LoVo (cell line): ENCODE measurements at places on chromosomes 3 and 15.

- peak; percentile 28 for DNase-seq
Measured at GRCh38 chr3:111080413-111080812, 8.8 kb downstream of the NECTIN3 start.

GRCh38 chr15:81080996-81081395, 53.1 kb upstream of the CFAP161 start:
- no peak for DNase-seq

DNA sequence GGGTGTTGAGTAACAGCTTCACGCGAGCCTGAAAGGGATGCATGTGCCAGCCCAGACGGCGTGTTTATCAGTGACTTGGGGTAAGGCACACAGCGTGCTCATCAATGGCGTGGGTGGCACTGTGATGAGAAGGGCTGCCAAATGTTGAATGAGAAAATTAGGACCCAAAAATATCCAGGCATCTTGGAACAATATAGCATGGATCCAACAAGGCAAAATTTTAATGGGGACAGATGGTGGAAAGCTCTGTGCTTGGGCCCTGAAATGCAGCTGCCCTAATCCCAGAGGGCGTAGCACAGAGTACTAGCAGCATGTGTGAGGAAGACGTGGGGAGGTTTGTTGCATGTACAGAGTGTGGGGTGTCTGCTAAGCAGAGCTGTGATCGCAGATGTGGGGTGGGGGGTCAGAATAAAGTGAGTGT, 48.9 kb downstream of the SSUH2 start:
- DNase-seq, result no peak

- DNase-seq, result no peak
Measured at GRCh38 chr3:104396974-104397669, 969.6 kb upstream of the ALCAM start.

DNA sequence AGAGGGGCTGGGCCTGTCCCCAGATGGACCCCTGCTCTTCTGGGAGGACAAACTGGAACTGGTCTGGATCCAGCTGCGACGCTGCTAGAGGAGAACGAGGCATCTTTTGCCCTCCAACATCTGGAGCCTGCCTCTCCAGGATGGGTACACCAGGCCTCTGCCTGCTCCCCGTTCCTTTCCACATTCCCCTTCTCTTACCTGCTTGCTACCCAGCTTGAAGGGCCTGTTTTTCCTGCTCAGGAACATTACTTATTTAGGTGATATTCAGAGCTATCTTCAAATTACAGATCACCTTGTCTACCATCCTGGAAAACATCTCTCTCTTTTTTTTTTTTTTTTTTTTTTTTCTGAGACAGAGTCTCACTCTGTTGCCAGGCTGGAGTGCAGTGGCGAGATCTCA, 64.0 kb downstream of the CHRD start:
- DNase-seq, result no peak

DNA sequence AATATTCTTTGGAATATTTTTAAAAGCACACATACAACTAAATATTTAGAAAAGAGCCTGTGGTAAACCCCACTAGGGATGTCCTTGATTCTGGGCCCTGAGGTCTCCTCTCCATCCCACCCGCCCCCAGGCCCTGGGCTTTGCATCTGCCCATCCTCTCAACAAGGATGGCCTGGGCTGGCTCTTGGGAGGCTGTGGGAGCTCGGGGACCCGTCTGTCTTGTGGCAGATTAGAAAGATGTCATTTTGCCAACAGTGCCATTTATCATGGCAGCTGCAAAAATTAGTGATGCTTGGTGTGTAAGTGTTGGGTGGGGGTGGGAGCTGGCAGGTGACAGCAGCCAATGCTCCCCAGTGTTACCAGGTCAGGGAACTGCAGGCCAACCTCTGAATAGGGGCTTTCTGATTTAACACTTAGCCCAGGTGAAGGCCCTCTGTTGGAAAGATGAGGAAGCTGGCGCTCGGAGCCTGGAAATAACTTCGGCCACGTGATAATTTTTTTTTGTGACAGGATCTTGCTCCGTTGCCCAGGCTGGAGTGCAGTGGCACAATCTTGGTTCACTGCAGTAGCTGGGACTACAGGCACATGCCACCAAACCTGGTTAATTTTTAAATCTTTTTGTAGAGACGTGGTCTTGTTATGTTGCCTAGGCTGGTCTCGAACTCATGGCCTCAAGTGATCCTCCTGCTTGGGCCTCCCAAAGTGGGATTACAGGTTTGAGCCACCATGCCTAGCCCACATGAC, 16.9 kb upstream of the CSPG4 start:
- DNase-seq, result no peak

DNA sequence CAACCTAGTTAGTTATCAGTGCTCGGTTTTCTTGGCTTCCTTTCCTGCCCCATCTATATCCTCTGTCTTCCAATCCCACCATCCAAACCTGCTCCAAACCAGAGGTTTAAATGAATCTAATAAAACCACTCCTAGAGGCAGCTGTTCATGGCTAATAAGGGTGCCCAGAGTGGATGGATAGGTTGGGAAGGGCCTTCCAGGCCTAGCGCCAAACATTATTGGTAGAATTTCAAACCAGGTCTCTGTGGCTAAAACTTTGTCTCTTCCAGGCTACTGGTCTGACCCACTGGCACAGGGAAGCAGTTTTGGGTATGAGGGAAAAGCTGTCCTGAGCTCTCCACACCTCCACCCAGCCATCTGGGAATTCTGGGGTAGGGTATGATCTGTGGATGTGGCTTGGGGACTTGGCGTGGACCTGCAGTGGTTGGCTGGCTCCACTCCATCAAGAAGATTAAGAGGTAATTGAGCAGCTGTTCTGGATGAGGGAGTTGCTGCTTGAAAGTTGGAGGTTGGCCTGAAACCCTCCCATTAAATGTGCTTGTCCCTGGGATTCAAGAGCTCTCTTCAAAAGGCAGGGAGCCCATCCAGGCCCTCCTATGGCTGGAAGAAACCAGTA, 29.3 kb upstream of the INSYN1 start:
- no peak for DNase-seq

DNA sequence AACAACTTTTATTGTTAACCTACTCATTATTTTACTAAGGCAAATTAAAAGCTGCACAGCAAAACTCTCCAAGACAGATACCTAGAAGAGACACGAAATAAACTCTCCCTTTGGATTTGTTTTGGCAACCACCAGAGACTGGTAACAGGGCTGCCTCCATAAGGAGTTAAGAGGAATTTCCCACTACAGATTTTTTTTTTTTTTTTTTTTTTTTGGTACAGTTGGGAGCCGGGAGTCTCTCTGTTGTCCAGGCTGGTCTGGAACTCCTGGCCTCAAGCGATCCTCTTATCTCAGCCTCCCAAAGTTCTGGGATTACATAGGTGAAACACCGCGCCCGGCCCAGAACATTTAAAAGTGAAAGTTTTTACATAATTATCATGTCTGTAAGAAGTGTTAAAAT, 73.6 kb upstream of the VGLL4 start:
- DNase-seq, result no peak

DNA sequence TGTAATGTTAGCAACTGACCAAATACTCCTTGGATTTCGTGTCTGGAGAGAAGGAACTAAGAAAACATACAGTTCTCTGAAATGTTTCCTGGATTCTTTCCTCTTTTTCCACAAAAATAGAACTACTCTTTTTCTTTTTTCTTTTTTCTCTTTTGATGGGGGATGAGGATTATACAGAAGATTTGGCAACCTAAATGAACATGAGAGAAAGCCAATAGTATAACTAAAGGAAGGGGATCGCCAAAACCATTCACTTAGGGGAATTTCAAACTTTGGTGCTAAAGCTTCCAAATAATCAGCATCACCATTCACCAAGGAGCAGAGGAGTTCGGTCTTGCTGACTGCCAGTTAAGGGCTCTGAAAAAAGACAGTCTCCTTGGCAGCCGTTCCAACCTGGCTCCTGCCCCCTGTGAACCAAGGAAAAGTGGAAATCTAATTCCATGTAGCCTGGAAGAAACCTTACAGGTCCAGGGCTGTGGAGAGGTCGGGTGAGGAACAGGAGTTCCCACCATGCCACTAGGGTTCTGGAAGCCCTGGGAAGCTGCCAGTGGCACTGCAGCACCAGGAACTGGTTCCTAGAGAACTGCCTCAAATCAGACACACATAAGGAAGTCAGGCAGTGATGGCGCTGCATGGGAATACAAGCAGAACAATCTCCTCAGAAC, 176.9 kb downstream of the TNIK start:
- no peak for DNase-seq

DNA sequence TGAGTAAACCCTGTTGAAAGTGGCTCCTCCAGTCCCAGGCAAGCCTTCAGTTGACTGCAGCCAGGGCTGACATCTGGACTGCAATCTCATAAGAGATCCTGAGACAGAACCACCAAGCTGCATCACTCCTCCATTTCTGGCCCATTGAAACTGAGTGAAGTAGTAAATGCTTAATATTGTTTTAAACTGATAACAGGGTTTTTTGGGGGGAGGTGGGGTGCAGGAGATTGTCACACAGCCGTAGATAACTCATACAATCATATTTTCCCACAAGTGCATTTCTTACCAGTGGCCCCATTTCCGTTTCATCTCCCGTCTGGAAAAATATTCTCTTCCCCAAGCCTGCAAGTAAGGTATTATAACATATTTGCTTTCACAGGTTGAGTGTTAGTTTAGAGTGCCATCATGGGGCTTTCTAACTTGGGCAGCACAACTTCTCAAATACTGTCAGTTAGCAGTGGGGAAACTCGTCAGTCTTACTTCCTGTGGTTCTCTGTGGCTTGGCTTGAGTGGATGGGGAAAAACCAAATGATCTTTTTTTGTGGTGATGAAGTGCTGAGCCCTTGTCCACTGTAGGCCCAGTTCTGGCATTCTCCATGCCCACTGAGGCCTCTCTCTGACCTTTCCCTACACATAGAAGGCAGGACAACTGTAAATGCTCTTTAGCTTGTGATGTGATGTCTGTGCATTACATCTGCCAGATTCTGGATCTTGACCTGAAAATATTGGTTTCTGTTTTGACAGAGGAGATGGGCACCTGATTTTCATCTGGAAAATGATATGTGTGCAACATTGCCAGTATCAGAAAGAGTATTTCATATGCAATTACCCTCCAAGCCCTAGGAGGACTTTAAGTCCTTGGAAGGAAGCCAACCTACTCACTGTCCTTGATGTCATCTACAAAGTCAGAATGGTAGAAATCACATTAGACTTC, 90.1 kb upstream of the BHLHE40 start:
- DNase-seq, result no peak

- DNase-seq, result no peak
Measured at GRCh38 chr3:154102225-154102624, 19.0 kb upstream of the ARHGEF26 start.

GRCh38 chr3:194054540-194054939, 81.4 kb upstream of the HES1 start:
- DNase-seq, result no peak

- no peak for DNase-seq
Measured at GRCh38 chr3:127157171-127157828, 35.6 kb upstream of the PRR23E start.

- DNase-seq, result no peak
Measured at GRCh38 chr3:13524979-13525669, 23.8 kb upstream of the FBLN2 start.

DNA sequence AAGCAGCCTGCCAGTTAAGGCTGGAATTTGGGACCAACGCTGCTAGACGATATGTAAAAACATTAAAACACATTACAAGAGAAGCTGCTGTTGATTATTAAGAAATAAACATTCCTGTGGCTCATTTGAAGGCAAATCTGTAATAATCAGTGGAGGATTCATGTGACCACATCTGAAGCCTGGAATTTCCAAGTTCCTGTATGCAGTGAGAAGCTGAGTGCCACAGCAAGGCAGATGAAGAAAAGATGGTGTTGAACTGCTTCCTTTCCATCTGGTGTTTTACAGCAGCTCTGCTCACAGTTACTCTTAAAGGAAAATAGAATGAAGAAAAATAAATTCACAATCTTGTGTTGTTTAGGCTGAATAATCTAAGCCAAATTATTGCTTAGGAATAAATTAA, 139.3 kb upstream of the ROBO2 start:
- DNase-seq, result no peak

- no peak for DNase-seq
Measured at GRCh38 chr15:76994496-76994895, 430 bp upstream of the PSTPIP1 start.

DNA sequence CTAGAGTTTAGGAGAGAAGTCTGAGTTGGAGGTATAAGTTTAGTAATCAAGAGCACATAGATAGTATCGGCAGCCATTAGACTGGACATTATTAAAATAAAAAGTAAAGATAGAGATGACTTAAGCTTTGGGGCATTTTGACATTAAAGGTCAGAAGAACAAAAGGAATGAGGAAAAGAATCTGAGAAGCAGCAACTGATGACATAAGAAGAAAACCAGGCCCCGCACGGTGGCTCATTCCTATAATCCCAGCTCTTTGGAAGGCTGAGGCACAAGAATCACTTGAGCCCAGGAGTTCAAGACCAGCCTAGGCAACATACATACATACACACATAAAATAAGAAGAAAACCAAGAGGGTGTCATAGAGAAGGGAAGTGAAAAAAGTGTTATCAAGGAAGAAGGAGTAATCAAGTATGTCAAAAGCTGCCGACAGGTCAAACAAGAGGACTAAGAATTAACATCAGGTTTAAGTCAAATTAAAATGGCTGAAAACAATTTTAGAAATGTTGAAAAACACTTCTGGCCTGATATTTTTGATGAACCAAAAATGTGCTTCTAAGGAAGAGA, 38.9 kb downstream of the ACAP2 start:
- no peak for DNase-seq

DNA sequence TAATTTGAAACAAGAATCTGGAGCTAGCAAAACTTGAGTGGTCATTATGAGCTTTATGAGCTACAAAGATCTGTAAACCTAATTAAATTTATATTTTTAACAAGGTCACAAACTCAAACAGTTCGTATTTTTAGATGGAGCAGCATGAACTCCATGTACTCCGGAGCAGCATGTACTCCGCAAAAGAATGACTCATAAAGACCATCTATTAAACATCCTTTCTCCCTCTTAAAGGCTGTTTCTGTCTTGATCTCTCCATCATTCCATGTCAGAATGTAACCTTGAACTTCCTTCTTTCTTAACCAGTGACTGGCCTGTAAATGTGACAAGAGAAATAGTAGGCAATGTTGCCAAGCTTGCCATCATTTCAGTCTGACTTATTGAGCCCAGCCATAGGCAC, 696.9 kb downstream of the ZNF385D start:
- no peak for DNase-seq

GRCh38 chr3:196948442-196949284, 6.3 kb upstream of the NCBP2 start:
- no peak for DNase-seq

GRCh38 chr15:34119291-34119690, 17.4 kb downstream of the PGBD4 start:
- peak; percentile 41 for DNase-seq

DNA sequence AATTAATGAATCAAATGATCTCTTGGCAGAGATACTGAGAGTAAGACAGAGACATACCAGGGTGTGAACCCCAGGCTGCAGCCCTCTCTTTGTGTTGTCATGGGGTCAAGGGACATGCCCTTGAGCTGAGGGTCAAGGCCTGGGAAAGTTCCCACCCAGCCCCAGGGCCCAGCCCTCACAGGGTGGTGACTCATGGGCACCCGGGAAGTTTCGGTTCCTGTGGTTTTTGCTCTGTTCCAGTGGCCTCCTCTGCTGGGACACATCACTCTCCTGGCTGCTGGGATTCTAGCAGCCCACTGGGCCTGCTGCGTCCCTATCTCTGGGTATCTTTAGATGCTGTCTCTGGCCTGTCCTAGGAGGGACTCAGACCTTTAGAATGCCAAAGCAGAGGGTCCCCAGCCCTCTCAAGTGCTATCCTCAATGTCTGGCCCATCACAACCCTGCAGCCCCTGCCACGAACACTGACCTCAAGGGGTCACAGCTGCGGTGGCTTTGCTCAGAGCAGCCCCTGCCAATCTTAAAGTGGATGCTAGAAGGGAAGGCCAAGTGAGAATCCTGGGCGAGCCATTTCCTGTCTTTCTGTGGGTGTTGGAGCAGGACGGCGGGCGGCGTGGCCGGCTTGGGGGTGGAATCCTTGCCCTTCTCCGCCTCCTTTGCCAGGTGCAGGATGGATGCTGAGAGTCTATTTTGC, 148.4 kb upstream of the TLE3 start:
- no peak for DNase-seq
